Suppressor macrophage treated with lipopolysaccharide for 1 hour (primary cell): ENCODE measurements at places on chromosomes 12 and 14.

GRCh38 chr12:26095186-26095585 is 29.7 kb downstream of the BHLHE41 start:
- DNase-seq: no peak

GRCh38 chr12:77042833-77043232 is 22.5 kb downstream of the E2F7 start:
- no peak for DNase-seq

DNA sequence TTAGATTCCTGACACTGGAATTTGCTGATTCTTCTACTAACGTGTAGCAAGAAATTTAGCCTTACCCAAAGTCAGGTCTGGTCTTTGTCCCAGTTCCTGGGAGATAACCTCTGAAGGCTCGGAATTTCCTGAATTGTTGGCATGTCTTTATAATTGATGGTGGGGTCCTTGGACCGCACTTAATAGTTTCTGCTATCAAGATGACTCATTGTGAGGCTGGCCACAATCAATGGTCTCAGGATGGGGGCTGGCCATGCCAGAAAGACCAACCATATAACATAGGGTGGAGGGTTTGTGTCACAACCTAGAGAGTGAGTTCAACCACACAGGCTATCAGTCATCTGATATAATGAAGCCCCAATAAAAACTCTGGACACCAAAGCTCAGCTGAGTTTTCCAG is 259.7 kb downstream of the DAD1 start:
- DNase-seq: no peak

DNA sequence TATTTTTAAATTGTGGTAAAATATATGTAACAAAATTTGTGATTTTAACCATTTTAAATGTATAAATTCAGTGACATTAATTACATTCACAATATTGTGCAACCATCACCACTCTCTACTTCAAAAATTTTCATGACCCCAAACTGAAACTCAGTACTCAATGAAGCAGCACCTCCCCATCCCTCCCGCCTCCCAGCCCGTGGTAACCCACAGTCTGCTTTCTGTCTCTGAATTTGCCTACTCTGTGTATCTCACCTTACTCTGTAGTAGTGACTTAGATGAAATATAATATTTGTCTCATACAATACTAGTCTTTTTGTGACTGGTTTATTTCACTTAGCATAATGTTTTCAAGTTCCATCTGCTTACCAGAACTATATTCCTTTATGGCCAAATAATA is 36.2 kb downstream of the EML1 start:
- no peak for DNase-seq

GRCh38 chr14:97618917-97619690 is 821.9 kb downstream of the VRK1 start:
- no peak for DNase-seq

- no peak for DNase-seq
Observed at GRCh38 chr12:4134448-4135263, 138.9 kb upstream of the CCND2 start.

GRCh38 chr12:10719482-10719881 is 3.6 kb downstream of the YBX3 start:
- DNase-seq: no peak

- peak; percentile 78 for DNase-seq
Observed at GRCh38 chr12:65881965-65882413, 57.7 kb downstream of the HMGA2 start.

DNA sequence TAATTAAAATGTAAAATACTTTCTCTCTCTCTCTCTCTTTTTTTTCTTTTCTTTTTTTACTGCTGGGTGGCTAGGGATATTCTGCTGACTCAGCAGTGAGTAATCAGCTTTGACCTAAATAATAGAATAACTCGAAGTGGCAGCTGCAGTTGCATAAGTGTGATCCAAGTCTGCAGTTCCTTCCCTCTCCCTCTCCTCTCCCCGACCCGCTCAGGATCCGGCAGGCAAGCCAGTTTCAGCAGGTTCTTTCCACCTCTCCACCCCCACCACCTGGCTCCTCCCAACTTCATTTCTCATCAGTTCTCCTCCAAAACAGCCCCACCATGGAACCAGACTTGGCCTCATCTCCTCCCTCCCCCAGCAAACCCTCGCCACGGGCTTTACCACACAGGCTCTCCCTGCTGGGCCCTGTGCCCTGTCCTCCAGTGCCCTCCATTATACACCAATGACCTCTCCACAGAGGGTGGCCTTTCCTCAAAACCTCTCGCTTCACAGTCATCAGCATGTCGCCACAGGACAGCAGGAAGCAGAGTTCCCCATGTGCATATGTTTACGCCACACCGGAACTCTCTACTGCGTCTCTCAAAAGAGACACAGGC is 22.4 kb downstream of the SLC7A8 start:
- peak; percentile 89 for DNase-seq

GRCh38 chr12:14264778-14265177 is 100.7 kb upstream of the ATF7IP start:
- DNase-seq: peak; percentile 78

GRCh38 chr12:131266591-131267467 is 313.1 kb downstream of the ADGRD1 start:
- DNase-seq: no peak

DNA sequence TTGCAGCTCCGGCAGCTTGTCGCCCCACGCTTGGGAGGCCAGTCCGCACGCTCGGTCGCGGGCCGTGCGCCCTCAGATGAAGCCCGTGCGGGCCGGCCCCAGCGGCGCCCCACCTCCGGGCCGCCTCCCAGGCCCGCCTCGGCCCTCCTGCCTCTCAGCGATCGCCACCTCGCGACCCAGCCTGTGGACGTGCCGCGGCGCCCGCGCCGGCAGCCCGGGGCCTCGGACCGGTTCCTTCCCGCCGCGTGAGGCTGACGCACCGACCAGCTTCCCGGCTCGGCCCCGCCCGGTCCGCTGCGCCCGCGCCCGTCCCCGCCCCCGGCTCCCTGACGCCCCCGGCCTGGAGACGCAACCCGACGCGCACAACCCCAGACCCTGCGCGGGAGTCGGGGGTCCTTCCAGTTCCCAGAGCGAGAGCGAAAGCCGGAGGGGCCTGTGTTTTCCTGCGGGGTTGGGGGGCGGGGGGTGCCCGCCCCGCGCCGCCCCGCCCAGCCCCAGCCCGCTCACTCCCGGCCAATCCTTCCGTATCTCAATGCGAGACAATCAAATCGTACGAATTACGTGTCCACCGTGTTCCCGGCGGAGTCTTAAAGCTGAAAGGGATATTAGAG is at the start of gene ERO1A:
ERO1A (minus strand) TSS at position 78 of the 611 bp plus-strand sequence; CDS start at position 1, 77 bp downstream.
- peak; percentile 92 for DNase-seq

DNA sequence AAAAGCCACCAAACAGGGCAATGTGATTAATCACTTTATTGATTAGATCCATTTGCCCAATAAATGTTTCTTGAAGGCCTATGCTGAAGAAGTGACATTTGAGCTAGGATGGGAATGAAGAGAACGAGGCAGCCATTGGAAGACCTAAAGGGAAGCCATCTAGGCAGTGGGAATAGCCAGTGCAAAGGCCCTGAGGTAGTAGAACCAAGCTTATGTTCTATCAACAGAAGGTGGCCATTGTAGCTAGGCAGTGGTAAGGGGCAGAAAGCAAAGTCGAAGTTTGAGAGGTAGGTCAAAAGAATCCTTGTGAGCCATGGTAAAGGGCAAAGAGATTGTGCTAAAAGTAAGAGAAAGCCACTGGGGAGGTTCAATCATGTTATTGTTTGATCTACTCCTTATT is 173.1 kb downstream of the ITPR2 start:
- DNase-seq: no peak

GRCh38 chr14:101442451-101442850 is 118.8 kb upstream of the DIO3 start:
- no peak for DNase-seq

DNA sequence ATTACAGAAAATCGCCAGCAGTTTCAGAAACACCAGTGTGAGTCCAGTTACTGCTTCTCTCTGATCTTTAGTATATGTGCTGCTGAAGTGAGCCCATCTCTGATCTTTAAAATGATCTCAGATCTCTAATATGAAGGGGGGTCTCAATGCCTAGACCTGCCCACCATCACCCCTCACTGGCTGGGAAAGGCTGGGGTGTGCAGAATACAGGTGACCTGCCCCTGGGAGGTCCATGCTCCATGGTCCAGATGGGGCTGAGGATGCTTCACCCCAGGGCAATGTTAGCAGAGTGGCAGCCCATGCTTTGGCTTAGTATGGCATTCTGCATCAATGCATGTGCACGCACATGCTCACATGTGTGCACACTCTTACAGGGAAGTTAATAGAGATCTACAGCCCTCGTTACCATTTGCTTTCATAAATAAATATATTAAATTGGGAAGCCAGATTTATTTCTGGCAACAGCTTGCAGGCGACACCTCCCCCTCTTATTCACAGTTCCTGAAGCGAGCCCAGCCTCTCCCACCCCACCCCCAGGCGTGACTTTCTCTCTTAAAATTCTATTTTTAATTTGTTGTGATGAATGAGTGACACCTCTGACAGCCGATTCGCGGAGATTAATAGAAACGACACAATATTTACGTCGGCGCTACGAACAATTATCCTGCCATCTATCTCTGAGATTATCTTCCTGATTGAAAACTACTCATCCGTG is 104.7 kb upstream of the ESRRB start:
- DNase-seq: no peak

DNA sequence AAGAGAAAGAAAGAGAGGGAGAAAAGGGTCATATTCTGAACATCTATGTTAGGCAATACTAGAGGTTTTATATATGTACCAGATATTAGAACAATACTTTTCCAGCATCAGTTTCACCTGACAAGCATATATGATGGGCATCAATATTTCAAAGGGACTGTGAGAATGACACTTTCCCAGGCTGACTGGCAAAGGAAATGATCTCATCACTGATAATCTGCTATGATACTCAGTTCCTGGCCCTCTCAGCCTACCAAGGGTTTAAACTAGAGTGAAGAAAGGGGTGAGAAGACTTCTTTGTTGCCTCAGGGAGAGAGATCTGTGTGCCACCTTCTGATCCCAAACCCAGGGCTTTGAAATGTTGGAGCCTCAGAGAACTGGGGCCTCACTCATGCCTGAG is 183.5 kb downstream of the TTC8 start:
- no peak for DNase-seq

DNA sequence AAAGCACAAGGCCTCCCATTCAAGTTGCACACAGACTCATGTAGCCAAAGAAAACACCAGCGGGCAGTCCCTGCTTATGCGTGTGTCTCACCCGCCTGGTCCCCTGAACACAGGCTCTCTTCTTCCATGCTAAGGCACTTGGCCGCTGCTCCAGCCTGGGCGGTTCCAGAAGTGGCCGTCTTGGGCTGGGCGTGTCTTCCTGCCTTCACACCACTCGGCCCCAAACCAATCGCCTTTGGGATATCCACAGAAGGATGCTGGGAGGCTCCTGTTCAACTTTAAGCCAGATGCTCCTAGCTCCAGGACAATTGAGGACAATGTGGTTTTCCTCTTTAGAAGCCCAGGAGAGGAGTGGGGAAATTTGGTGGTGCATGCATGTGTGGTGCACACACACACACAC is 2.2 kb downstream of the SCARB1 start:
- no peak for DNase-seq

DNA sequence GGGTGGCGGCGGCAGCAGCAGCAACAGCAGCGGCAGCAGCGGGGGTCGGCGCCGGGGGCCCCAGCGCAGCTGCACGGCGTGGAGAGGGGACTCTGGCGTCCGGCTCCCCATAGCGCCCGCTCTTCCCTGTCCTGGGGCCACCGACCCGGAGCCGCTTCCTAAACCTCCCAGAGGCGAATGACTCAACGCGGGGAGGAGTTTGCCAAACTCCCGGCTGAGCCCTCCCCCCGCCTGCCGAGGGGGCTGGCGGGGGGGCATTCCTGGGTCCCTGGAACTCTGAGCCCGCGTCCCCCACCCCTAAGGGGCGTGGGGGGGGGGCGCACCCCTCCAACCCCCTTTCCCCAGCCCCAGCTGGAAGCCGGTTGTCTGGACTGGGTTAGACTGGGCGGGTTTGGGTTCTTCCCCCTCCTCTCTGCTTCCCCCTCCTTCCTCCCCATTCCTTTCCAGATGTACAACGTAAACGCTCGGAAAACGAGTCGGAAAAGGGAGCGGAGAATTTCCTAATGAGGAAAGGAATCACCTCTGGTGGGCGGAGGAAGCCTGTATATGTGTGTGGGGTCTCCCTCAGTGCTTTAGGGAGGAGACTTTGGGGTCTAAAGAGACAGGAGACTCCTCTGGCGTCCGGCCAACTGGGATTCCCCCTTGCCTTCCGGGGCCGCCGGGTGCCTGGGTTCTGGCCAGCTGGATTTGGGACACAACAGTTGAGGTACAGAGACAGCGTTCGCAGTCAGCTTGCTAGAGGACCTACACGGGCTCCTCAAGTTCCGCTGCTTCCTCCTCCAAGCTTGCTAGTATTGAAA is at the start of gene ITGA5:
ITGA5 (minus strand) TSS at position 179 of the 800 bp plus-strand sequence; CDS start at position 111, 68 bp downstream.
- DNase-seq: peak; percentile 77

- DNase-seq: peak; percentile 61
Observed at GRCh38 chr14:76742966-76743365, 18.3 kb upstream of the VASH1 start.

DNA sequence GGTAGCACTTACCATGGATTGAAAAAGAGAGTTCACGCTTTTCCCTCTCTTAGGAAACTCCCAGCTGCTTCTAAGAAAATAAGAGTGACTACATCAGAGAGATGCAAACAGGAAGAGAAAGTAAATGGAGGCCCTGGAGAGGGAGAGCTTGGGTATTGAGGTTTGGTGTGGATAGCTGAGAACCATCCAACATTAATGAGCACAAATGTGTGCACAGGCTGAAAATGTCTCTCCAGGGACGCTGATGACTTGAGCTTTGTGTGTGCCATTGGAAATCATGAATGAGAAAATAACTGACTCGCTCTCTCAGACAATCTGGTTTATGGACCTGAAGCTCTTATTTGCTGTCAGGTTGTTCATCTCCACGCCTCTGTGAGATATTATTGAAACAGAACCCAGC is 318.8 kb downstream of the NRXN3 start:
- no peak for DNase-seq

DNA sequence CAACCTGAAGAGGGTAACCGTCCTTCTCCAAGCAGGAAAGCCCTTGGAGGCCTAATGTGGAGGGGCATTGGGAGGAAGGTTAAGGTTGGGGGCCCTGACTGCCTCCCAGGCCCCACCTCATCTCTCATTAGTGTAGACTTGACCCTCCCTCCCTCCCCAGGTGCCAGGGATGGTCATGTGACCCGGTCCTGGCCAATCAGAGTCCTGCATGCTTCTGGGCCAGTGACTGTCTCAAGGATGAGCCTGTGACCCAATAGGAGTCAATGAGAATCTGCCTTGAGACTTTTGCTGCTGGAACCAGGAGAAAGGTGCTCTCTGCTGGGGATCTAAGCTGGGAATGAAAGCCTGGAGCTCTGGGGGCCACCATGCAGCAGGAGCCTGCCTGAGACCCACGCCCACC is 70.8 kb downstream of the NCOR2 start:
- peak; percentile 24 for DNase-seq

DNA sequence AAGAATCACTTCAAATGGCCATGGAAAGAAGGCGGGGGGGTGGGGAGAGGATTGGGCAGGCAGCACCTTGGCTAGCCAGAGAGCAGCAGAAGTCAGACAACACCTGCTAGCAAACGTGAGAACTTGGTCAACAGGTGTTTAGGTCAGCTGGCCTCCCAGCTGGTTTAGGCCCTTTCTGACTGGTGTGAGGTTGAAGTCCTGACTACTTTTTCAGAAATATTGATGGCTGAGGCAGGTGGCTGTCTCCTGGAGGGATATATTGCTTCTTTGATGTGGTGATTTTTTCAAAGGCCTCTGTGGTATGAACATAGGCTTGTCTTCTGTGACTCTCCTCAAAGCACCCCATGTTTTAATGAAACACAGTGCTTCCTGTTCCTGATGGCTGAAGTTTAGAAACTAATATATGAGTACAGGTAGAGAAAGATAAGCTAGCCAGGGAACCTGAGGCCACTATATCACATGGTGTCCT is 238.2 kb upstream of the SSTR1 start:
- no peak for DNase-seq

GRCh38 chr12:68794653-68795251 is 13.2 kb upstream of the MDM2 start:
- DNase-seq: no peak

- peak; percentile 25 for DNase-seq
Observed at GRCh38 chr12:61991661-61992060, 268.5 kb upstream of the USP15 start.
